ENCODE measurements at places on chromosomes 13 and 19. TPM values are rescaled to one million over a fixed set of nuclear protein-coding genes. Genes with fewer than 3 reads are reported as not detected.

DNA sequence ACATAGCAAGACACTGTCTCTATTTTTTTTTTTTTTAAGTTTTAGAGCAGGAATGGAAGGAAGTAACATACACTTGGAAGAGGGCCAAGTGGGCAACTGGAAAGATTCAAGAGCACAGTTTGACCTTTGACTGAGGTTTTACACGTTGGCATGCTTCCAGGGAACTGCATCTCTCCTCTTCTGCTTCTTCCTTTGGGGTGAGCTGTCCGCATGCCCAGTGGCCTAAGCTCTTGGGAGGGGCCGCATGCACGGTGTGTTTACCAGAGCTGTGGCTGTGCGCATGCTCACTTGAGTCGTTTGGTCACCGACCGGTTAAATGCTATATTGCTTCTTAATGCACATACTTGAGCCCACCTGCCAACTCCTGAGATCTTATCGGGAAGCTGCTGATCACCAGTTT is 727.7 kb downstream of the UQCRFS1 start:
- no peak for DNase-seq

GRCh38 chr13:24381541-24382265 is 72.3 kb downstream of the C1QTNF9 start:
- DNase-seq: no peak

DNA sequence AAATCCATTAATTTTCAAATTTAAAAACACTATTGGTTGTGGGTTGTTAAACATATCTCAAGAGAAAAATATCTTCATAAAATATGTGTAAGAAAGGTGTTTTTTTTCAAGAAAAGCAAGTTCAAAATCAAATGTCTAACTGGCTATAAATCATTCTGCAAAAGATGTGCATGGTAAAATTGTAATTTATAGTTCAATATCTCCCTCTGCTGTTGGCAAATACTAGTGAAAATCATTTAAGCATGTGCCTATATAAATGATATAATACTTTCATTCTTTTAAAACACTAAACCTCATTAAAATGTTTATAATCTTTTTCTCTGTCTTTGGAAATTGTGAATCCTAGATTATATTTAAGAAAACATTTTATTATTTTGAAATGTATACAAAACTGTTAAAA is 17.2 kb upstream of the SLITRK6 start:
- no peak for DNase-seq

GRCh38 chr19:19656451-19657396 is 6.8 kb downstream of the ATP13A1 start:
- no peak for DNase-seq

DNA sequence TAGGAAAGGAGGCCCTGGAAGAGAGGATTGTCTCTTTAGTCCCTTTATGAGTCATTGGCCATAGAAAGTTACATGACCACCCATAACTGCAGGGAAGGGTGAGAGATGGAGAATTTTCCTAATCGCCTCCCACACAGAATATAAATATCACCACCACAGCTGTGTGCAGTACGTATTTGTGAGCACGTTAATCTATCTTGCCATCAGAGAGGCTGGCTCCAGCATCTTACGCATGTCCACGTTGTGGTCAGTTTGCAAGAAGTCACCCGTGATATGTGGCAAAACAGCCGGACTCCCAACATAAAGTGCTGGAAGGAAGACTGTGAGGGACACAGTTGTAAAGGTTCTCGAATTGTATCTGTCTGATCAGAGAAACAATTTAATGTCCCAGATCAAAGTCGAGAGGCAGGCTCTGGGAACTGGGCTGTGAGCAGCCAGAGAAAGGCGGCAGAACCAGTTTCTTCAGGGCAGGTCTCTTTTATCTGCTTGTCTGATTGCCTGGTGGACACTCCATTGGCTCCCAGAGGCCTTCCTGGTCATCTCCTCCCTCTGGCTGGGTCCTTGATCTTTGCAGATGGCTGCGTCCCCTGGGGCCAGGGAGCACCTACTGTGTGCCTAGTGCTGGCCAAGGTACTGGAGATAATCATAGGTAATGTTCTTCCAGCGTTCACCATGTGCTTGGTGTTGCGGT is 74.9 kb downstream of the SIPA1L3 start:
- no peak for DNase-seq

DNA sequence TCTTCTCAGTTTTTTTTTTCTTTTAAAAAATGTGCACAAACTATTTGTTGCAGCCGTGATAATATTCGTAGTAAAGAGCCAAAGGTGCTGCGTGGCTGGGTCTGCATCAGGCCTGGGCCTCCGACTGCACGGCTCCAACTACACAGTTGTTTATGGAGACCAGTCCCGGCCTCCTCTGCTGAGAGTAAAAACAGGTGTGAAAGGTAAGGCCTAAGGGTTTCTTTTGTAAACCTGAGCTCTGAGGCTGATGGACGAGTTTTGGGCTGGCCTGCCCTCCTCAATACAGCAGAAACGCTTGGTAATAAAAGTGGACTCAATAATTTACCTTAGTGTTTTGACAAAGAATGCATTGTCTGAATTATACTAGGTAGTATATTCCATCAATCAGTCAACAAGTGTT is 3.9 kb downstream of the MBNL2 start:
- no peak for DNase-seq

GRCh38 chr13:113393226-113393562 is 29.3 kb upstream of the GRTP1 start:
- DNase-seq: no peak

GRCh38 chr13:108460746-108461145 is 168.7 kb upstream of the MYO16 start:
- DNase-seq: no peak

- DNase-seq: no peak
Measured at GRCh38 chr13:38703255-38703654, 16.4 kb downstream of the FREM2 start.

- DNase-seq: peak; percentile 94
Measured at GRCh38 chr19:6739390-6739882, at the start of gene TRIP10. TRIP10 (plus strand) TSS chr19:6739680; CDS start chr19:6739762, 82 bp downstream.

DNA sequence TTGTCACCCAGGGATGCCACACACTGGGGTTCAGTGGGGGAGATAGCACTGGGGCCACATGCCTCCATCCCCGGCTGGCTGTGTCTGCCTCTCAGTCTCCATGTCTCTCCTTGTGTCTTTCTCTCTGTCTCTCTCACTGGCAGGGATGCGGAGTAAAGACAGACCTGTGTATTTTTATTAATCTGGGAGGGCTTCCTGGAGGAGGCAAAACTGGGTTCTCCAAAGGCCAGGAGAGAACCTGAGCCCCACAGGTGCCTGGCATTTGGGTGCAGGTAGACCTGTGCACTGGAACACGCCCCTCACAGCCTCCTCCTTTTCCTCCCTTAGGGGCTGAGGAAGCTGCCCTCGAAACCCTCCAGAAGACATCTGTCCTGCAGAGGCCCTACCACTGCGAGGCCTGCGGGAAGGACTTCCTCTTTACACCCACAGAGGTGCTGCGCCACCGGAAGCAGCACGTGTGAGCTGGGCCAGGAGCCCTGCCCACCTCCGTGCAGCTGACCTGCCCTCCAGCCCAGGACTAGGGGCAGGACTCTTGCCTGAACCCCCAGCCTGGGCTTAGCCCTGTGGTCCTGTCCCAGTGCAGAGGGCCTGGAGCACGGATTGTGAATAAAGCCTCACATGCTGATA is 32.7 kb downstream of the DHX34 start:
- DNase-seq: no peak

GRCh38 chr19:17687857-17688784 is at the start of gene UNC13A:
UNC13A (minus strand) TSS chr19:17688354; CDS start chr19:17688199, 155 bp downstream.
- no peak for DNase-seq

- no peak for DNase-seq
Measured at GRCh38 chr13:99648927-99649326, 147.7 kb downstream of the TM9SF2 start.

- DNase-seq: peak; percentile 98
Measured at GRCh38 chr19:13847407-13848339, 29.3 kb upstream of the NANOS3 start.

- DNase-seq: no peak
Measured at GRCh38 chr13:30255696-30256095, 51.7 kb downstream of the KATNAL1 start.

- no peak for DNase-seq
Measured at GRCh38 chr19:53156850-53157249, 2.0 kb downstream of the ZNF347 start.

DNA sequence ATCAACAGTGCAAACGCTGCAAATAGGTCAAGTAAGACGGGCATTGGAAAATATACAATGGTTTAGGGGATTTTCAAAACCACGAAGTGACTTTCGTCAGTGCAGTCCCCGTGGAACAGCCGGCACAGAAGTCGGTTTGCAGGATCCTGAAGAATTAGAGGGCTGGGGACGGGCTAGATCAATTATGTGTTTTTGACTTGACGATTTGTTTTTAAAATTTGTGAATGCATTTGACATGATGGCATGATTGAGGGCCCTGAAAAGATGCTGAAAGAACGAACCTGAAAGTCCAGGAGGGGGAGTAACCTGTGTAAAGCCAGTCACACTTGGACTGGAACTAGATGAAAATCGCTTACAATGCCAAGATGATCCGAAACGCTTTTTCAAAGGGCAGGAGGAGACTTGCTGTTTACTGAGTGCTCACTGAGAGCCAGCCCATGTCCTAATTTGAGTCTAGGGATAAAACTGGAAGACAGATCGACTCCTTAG is 8.9 kb upstream of the DGKH start:
- no peak for DNase-seq

- no peak for DNase-seq
Measured at GRCh38 chr13:85828094-85828684, 29.0 kb upstream of the SLITRK6 start.

DNA sequence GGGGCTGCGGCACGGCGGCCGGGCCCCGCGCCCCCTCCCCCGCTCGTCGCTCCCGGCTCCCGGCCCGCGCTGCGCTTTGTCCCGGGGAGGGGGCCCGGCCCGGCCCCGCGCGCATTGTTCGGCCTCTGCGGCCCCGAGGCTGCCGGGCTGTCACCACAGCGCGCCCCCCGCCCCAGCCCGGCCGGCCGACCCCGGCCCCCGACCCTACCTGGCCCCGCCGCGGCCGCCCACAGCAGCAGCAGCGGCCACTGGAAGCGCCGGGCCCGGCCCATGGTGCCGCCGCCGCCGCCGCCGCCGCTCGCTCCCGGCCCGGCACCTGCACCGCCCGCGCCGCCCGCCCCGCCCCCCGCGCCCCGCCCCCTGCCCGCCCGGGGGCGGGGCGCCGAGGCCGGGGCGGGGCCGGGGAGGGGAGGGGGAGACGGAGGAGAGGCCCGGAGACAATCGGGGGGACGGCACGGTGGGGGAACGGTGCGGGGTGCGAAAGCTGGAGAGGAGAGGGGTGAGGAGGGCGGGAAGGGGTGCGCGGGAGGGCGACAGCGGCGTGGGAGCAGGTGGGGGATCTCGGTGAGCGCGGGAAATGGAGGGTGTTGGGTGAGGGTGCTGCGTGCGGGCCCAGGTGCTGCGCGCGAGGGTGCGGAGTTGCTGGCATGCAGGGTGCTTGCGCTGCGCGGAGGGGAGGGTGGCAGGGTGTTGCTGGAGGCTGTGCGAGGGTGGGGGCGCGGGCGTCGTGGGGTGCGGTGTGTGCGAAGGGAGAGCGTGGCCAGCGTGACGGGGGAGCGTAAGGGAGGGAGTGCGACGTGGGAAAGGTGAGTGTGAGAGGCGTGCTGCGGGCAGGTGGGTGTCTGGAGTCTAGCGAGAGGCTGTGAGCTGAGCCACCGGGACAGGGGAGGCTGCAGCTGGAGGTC is at the start of gene CADM4:
Gene CADM4, minus strand, starts transcription at position 332 of the 905 bp plus-strand sequence. Its CDS starts 60 bp downstream, at position 272.
- peak; percentile 69 for DNase-seq

DNA sequence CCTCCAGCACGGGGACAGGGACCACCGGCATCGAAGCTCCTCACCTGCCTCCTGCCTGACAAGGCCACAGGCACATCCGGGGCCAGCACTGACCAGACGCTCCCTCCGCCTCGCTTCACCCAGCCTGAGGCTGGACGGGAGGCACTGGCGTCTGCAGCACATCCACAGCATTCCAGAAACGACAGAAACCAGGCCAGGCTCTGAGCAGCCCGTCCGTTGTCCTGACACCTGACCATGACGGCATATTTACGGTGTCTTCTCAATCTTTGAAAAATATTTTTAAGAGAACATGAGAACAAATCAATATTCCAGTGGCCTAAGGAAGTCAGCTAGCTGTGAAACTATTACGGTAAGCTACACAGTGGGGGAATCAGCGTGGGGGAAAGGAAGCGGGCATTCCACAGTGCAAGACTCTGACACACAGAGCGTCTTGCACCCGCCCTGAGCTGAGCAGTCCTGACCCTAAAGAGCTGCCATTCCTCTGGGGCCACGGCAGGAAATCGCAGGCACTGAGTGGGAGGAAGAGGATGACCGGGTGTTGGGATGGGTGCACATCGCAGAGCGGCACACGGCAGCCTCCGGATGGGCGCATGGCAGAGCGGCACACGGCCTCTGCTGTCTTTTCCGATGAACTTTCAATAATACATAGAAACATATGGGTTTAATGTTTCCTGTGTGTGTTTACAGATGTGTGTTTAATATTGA is 26.8 kb downstream of the RASA3 start:
- DNase-seq: peak; percentile 75

DNA sequence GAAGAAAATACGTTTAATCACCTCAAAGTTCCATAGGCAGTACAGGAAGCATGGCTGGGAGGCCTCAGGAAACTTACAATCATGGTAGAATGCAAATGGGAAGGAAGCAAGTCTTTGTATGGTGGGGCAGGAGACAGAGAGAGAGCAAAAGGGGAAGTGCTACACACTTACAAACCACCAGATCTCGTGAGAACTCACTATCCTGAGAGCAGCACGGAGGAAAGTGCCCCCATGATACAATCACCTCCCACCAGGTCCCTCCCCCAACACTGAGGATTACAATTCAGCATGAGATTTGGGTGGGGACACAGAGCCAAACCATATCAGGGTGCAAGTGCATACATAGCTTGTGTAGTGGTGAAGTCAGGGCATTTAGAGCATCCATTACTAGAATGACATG is 92.3 kb upstream of the ANKRD10 start:
- no peak for DNase-seq

DNA sequence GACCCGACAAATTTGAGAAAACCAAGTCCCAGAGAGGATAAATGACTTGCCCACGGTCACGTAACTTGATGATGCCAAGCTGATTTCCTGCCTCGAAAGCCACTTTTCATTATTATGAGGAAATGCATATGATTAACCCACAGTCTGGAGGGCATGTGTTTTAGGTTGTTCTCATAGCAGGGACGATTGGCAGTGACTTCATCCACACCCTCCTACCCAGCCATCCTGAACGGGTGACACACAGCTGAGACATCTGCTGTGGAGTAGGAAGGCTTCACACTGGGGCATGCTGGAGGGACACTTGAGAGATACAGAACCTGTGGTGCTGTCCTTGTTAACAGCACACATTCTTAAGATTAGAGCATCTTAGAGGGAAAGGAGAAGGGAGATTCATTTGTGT is 65.4 kb upstream of the WDFY2 start:
- no peak for DNase-seq

The KLK4 gene
- not detected for total RNA-seq

The NCR1 gene
- total RNA-seq: not detected

The SHISA2 gene
- not detected for total RNA-seq

The KCNK6 gene
- 6.6 TPM for total RNA-seq

The NCCRP1 gene
- not detected for total RNA-seq

The NEK5 gene
- total RNA-seq: 0.33 TPM

The WDR87 gene
- total RNA-seq: not detected

The IQCN gene
- total RNA-seq: 1.4 TPM

The ZNF418 gene
- total RNA-seq: 11.0 TPM

The CCDC159 gene
- 42.4 TPM for total RNA-seq

The DENND1C gene
- 0.99 TPM for total RNA-seq

The TEAD2 gene
- 61.4 TPM for total RNA-seq

The ZNF541 gene
- total RNA-seq: 1.7 TPM
